GM12864 (cell line): ENCODE measurements at places on chromosomes 1 and 21.

DNA sequence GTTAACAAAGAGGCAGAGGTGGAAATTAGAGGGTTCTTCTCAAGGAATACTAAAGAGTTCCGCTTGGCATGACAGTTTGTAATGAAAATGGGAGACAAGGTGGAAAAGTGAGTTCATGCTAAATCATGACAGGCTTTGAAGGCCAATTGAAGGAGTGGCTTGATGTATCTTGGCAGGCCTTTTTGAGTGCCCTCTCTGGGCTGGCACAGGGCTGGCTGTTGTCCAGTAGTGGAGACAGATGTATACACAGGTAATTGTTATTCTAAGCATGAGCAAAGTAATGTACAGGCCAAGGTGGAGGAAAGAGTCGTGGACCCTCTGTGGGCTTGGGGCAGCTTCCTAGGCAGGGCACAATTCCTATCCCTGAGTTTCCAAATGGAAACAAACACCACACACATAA lies 196.7 kb upstream of the GALNT2 start:
- DNase-seq, result no peak

DNA sequence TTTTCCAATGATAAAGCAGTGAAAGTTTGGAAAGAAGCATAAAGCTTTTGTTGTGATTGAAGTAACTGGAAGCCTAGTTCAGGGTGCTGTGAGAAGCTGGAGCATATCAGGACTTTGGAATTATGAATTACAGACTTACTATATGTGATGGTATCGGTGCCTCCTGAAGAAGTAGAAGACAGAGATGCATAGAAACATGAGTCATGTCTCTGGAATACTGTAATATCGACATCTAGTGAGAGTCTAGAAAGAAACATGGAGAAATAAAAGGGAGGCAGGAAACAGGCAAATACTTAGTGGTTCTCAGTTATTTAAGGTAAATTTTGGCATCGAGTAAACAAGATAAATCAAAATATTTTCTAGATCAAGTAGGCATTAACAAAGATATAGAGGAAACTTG lies 103.0 kb downstream of the CAMTA1 start:
- DNase-seq, result no peak

GRCh38 chr1:164733734-164734133 lies 174.8 kb downstream of the PBX1 start:
- no peak for DNase-seq

GRCh38 chr21:41142051-41142795 lies 25.7 kb upstream of the BACE2 start:
- DNase-seq, result no peak

DNA sequence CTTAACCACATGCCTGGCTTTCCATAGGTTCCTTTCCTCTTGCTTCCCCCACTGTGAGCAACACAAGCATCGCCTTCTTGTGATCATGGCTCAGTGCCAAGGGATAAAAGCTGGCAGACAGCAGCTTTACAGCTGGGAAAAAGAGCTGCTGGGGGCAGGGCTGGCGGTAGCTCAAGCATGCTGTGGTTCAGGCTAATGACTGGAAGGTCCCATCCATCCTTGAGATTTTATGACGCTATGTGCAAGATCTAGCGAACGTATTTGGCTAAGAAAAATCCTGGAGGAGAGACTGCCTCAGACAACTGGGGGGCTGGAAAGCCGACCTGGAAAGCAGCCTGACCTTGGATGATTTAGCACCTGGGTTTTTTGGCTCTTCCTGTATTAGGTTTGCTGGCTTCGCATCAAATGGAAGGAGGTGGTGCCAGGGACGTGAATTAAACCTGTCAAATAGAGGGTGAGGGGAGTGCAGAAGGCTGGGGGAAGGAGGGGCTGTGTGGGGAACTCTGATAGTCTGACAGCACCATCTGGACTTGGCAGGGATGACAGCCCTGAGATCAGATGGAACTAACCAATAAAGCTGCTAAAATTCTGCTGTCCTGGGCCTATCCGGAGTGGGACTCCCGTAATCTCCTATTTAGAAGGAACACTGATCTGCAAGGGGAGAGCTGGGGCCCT lies 34.8 kb downstream of the ZMYND12 start:
- DNase-seq, result no peak

DNA sequence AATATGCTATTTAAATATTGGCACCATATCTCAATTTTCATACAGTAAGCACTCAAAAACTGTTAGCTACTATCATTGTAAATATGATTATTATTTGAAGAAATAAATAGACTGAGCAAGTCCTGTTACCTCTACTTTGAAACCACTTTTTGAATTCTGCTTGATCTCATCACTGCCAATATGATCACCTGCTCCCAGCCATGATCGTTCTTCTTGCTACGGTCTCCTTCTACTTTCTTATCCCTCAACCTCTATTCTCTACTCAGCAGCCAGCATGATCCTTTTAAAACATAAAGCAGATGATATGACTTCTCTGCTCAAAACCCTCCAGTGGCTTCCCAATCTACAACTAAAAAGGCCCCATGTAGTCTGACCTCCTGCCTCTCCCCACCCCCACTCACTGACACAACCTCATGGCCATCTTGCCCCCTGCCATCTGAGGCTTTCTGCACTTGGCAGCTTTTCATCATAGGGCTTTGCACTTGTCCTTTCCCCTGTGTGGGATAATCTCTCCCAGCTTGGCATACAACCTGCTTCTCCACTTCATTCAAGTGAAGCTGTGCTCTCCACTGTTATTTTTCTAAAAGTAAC lies 27.2 kb downstream of the CD34 start:
- DNase-seq, result no peak

DNA sequence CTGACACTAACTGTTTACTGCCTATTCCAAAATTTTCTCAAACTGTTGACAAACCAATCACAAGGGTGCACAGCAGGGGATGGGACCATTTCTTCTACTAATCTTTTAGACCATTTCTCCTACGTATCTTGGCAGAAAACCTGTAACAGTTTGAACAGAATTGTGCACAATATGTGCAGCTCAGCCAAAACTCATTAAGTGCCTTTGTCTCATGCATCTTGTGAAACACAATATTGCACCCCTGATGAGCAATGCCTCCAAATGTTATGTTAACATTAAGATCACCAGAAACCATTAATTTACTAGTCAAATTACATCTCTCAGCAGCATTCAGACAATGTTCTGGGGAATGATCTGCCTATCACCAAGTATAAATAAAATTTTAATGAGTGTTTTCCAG lies 247.5 kb downstream of the NRIP1 start:
- no peak for DNase-seq

DNA sequence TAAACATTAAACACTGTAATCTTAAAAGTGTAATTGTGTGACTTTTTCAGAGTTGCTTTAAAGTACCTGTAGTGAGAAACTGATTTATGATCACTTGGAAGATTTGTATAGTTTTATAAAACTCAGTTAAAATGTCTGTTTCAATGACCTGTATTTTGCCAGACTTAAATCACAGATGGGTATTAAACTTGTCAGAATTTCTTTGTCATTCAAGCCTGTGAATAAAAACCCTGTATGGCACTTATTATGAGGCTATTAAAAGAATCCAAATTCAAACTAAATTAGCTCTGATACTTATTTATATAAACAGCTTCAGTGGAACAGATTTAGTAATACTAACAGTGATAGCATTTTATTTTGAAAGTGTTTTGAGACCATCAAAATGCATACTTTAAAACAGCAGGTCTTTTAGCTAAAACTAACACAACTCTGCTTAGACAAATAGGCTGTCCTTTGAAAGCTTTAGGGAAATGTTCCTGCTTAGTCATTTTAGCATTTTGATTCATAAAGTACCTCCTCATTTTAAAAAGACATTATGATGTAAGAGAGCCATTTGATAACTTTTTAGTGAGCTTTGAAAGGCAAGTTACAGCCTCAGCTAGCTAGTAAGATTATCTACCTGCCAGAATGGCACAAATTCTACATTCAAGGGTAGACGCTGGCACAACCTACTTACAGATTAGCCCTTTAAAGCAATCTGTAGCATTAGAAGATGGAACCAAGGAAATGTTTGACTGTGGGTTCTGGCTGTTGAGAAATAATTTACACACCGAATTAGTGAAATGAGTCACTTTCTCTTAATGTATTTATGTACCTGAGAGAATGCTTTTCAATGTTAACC lies 9.4 kb downstream of the SOD1 start:
- DNase-seq, result no peak

DNA sequence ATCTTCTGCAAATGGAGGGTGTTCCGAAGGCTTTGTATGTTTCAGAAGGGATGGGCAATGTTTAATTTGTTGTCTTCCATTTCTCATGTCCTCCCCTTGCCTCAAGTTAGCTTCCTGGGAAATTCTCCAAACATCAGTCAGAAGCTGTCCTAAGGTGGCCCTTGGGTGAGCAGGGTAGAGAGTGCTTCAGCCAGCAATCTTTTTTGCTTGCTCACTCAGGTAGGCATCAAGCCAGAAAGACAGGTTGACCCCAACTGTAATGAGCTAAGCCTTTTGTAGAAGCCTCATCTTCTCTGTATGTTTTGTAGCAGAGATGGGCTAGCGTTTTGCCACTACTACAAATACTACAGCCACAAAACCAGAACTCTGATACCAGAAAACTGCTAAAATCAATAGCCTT lies 321.5 kb upstream of the FAM78B start:
- no peak for DNase-seq

- DNase-seq, result no peak
Observed at GRCh38 chr1:66346057-66346795, 187.7 kb upstream of the SGIP1 start.

DNA sequence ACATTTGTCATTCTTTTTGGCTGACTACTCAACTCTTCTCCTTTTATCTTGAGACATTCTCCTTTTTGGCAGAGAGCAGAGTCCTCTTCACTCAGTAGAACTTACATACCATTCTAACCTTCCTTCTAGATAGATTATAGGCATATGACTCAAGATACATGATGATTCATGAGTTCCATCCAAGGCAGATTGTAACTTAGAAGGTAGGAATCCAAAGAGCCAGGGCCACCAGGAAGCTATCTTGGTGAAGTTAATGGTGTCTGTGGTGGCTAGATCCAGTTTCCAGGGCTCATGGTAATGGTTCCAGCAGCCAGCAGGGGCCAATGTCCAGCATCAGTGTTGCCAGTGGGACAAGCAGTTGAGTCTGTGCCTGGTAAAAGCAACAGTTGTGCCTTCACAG lies 76.1 kb upstream of the KIAA0040 start:
- DNase-seq, result no peak

- DNase-seq, result no peak
Observed at GRCh38 chr21:18104802-18105201, 139.8 kb upstream of the CHODL start.

GRCh38 chr1:164891615-164892014 lies 332.6 kb downstream of the PBX1 start:
- no peak for DNase-seq

DNA sequence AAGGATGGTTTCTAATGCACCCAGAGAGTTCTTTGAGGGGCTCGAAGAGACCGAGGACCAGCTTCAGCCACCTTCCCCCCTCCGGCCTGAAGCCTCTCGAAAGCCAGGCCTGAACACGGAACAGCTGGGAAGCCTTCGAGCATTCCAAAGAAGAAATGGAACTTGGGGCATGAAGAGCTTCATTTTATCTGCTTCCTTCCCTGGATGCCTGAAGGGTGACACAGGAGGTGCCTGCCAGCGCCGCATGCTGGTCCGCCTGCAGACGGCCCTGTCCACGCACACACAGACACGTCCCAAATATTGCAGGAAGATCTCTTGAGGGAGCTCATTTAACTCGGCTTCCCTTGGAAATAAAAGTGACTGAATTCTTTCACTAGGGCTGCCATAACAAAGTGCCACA lies 73.7 kb downstream of the TOMM20 start:
- no peak for DNase-seq

DNA sequence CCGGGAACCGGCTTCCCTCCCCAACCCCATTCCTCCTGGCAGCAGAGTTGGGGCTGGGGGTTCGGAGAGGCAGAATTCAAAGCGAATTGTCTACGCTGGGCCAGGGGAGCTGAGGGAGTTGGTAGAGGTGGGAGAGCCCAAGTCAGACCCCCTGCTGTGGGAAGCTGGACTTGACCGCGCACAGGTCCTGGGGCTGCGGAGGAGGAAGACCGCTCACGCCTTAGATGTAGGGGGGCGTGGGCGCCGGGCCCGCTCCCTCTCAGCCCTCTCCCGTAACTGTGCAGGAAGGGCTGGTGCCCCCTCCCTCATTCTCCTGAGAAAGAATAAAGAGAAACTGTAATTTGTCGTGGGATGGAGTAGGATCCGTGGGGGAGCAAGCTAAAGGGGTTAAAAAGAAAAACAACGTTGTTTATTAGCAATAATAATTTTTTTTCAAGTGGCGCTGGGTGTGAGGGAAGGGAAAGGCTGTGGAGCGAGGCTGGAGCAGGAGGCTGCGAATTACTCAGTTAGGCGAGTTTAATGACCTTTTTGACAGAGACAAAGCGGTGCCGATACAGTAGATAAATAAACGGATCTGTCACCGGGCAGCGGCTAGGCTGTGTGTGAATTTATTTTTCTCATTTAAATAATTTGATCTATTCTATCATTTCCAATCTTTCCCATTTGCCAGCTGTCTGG lies 838 bp upstream of the GRIK3 start:
- no peak for DNase-seq

- DNase-seq, result no peak
Observed at GRCh38 chr1:2384941-2385481, 6.3 kb downstream of the MORN1 start.

DNA sequence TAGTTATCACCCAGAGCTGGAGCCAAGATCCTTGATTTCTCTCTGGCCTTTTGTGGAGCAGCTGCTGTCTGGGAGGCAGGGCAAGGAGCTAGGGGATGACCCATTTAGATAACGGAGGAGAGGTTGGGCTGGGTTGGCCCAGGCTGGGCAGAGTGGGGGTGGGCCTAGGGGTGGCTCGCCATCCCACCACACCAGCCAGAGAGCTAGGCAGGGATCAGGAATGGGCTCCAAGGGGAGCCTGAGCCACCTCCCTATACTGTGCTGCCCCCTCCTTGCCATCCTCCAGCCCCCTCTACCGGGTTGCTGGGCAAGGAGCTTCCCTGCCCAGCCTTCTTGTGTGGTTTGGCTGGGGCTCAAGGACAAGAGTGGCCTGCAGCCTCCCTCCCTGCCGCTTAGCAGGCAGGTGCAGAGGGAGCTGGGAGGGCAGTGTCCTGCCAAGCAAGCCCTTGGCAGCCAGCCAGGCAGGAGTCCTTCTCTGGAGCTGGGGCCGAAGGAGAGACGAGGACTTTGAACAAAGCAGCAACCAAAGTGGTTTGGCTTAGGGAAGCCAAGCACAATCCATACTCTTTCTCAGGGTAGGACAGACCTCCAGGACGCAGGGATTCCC lies 4.1 kb downstream of the NUAK2 start:
- DNase-seq, result no peak

DNA sequence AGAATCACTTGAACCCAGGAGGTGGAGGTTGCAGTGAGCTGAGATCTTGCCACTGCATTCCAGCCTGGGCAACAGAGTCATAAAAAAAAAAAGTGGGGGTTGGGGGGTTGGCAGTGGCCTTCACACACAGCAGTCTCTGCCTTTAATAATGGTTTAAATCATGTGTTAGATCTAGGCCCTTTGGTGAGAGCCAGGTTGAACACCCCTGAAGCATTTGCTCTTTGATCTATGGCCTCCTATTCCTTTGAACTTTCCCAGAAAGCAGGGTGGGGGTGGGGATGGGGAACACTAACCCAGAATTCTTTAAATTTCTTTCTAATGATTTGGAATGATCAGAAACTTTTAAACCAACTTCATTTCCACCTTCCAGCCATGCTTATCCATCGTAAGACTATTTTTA lies 313.0 kb downstream of the KIF26B start:
- no peak for DNase-seq
